GOT3 (cell line): ENCODE measurements at places on chromosomes 1 and 21.

GRCh38 chr1:244851546-244852231, 12.7 kb downstream of the HNRNPU start:
- no peak for DNase-seq

GRCh38 chr21:32406405-32406804, 6.1 kb upstream of the EVA1C start:
- DNase-seq: no peak

GRCh38 chr1:164614316-164614715, 55.3 kb downstream of the PBX1 start:
- no peak for DNase-seq

- no peak for DNase-seq
These were observed 10.8 kb downstream of the S1PR1 start for GRCh38 chr1:101247404-101248287.

GRCh38 chr1:230459465-230459864, 33.3 kb upstream of the PGBD5 start:
- DNase-seq: no peak

- DNase-seq: no peak
These were observed 4.4 kb upstream of the C2CD2 start for GRCh38 chr21:41957991-41958766.

GRCh38 chr1:223331301-223331700, 32.7 kb downstream of the SUSD4 start:
- DNase-seq: no peak

DNA sequence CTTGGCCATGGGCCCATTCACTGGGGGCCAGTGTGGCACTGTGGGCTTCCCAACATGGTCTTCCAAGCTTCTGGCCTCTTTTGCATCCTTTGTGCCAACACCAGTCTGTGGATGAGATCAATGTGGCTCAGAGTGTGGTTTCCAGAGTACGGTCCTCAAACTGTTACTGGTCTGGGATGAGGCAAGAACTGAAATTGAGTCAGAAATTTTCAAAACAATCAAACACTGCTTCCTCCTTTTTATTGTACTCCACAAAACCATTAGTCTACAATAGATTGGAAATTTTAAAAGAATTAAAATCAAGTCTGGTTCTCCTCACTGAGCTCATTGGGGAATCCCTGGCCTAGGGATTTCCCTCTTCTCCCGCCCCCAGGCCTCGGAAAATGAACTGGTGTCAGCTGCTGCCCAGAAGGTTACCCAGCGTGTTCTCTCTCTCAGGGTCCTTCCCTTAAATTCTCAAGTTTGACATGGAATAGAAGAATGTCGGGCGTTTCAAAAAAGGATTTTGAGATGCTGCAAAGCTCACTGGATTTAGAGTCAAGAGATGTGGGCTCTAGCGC, 222.0 kb downstream of the SDCCAG8 start:
- DNase-seq: no peak

DNA sequence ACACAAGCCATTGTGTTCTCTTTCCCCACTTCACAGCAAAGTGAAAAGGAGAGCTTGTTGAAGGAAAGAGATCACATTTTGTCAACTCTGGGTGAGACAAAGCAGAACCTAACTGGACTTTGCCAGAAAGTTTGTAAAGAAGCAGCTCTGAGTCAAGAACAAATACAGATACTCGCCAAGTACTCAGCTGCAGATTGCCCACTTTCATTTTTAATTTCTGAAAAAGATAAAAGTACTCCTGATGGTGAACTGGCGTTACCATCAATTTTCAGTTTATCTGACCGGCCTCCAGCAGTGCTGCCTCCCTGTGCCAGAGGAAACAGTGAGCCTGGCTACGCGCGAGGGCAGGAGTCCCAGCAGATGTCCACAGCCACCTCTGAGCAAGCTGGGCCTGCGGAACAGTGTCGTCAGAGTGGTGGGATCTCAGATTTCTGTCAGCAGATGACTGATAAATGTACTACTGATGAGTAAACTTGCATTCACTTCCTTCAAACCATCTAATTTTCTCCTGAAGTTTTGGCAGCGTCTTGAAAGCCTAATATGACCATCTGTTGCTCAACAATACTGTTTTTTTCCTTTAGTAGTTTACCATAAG, 43.7 kb downstream of the BACH1 start:
- DNase-seq: no peak

DNA sequence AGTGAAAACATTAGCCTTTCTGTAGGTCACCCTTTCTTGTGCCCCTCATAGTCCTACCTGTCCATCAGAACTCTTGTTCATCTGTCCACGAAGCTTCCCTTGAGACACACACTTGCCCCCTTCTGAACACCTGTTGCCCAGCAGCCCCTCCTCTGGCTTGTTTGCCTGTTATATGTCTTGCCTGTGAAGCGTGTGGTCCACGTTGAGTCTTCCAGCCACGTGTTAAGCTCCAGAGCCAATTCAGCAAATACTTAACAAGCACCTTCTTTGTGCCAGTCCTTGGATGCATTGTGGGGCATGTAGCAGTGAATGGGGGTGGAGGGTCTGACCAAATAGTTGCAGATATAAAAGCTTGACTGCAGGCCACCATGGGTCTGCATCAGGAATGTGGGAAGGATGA, 66.6 kb downstream of the MAN1C1 start:
- no peak for DNase-seq

GRCh38 chr1:165876121-165876520, 48.7 kb downstream of the UCK2 start:
- DNase-seq: no peak

DNA sequence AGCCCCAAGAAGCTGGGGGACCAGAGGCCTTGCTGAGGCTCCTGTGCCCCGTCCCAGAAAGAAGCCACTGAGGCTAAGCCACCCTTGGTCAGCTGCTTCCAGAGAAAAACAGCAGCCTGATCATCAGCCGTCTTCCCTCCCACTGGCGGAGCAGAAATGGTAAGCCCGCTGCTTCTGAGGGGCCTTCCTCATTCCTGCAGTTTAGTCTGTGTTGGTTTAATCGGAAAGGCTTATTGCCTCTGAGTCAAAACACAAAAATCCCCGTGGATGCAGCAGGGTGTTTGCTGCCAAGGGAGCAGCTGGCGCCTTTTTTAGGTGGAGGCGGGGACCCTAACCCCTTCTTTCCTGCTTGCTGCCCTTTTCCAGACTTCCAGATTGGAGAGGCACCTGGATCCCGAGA, 33.9 kb downstream of the SPSB1 start:
- DNase-seq: no peak

GRCh38 chr1:170097449-170097948, 23.0 kb upstream of the KIFAP3 start:
- DNase-seq: no peak

- DNase-seq: no peak
These were observed 203.3 kb upstream of the IVNS1ABP start for GRCh38 chr1:185520188-185520920.

- no peak for DNase-seq
These were observed 36.1 kb downstream of the ZBTB40 start for GRCh38 chr1:22487781-22488180.

- no peak for DNase-seq
These were observed 5.8 kb downstream of the TOR3A start for GRCh38 chr1:179087665-179088064.

- DNase-seq: no peak
These were observed 1.8 kb upstream of the ADAMTS1 start for GRCh38 chr21:26847002-26847401.

GRCh38 chr1:209733409-209734192, 22.3 kb upstream of the TRAF3IP3 start:
- no peak for DNase-seq

DNA sequence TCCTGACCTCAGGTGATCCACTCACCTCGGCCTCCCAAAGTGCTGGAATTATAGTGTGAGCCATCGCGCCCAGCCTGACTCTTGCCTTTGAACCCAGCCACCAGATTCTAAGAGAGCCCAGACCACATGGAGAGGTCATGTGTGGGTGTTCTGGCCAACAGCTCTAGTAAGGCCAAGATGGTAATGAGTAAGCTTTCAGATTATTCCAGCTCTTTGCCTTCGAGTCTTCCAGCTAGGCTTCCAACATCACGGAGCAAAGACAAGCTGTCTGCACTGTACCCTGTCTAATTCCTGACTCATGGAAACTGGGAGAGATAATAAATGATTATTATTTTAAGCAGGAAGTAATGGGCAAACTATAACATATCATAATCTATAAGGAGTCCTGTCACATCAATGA, 14.8 kb upstream of the ZFP69B start:
- no peak for DNase-seq

DNA sequence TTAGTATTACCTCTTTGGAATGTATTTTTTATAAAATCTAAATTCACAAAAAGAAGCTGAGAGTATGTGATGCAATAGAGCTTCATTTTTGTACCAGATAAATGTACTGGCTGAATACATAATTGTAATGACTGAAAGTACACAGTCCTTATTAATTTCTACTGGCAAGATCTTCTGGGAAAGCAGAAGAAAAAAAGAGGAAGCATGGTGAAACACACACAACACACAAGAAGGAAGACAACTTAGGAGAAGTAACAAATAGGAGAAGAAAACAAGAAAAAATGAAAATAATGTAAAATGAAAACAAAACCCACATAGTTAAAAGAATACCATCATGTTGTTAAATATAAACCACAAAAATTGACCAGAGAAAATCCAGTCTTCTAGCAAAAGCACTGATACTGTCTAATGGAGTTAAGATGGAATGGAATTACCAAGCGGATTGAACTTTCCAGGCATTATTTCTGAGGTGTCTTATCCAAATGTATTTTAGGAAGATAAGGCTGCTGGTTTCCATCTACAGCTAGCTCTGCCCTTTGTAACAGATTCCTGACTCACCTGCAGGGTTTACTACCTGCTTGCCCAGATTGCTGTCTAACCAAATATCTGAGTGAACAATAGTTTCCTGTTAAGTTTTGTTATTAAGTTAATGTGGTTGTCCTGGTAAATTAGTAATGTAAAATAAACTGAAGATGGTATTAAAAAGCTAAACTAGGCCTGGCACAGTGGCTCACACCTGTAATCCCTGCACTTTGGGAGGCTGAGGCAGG, 4.5 kb upstream of the COP1 start:
- no peak for DNase-seq

DNA sequence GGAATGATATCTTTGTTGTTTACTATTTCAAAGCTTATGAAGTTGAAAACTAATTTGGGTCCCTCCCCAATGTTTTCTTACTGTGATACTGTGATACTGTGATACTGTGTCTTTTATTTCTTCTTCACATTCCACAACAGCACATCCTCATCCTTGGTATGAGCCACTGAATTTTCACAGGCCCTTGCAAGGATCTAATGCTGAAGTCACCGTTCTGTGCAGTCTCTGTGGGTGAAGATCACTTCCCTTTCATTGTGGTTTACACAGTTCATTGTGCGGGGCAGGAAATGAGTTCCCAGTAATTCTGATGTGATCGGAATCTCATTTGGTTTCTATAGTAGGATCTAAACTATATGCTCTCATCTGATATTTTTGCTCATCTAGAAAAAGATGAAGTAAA, 32.1 kb upstream of the PAXBP1 start:
- DNase-seq: no peak

DNA sequence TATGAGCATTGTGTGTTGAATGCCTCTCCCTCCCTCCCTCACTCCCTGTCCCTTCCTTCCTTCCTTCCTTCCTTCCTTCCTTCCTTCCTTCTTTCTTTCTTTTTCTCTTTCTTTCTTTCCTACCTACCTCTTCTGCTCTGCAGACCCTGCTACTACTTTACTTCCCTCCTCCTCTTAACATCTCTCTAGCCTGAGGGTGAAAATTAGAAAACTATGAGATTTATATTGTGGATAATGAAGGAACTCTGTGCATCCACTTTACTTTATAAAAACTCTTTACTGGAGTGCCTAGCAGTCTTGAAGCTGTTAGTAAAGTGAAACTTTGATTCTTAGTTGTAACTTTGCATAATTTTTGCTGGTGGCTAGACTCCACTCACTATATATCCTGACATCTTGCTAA, 572.2 kb downstream of the RWDD3 start:
- no peak for DNase-seq

DNA sequence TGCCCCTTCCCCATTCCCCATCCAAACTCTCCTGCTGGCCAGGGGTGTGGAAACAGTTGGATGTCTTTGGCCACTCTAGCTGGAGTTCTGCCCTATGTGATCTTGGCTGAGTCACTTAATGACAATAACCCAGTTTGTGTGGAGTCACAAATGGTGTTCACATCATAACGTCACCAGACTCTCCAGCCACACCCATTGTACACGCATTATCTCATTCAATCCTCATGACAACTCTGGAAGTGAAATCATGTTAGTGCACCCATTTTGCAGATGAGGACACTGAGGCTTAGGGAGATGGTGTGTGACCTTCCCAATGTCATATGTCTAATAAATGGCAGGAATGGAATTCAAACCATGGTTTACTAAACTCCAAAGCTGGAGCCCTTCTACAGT, 1.2 kb upstream of the CDA start:
- no peak for DNase-seq

- DNase-seq: no peak
These were observed 123.6 kb downstream of the DTL start for GRCh38 chr1:212158912-212159796.

- DNase-seq: no peak
These were observed 76.5 kb downstream of the DHRS3 start for GRCh38 chr1:12541274-12542137.

- DNase-seq: no peak
These were observed 25.6 kb downstream of the POFUT2 start for GRCh38 chr21:45262041-45262581.

DNA sequence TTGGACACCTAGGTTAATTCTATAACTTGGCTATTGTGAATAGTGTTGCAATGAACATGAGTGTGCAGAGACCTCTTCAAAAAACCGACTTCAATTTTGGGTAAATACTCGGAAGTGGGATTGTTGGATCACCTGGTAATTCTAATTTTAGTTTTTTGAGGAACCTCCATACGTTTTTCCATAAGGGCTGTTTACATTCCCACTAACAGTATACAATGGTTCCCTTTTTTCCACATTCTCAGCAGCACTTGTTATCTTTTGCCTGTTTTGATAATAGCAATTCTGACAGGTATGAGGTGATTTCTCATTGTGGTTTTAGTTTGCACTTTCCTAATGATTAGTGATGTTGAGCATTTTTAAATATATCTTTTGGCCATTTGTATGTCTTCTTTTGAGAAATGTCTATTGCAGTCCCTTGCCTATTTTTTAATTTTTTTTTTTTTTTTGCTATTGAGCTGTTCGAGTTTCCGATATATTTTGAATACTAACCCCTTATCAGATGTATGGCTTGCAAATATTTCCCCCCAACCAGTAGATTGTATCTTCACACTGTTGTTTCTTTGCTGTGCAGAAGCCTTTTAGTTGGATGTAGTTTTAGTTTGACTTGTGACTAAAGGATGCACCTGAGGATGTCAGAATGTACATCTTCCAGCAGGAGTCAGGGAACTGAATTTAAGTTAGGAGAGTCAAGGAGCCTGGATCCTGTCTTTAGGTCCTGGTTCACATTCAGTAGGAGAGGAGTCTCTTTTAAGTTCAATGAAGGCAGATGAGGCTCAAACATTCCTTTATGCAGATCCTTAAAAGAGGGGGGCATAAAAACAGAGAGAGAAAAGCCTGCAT, 120.0 kb downstream of the S1PR1 start:
- no peak for DNase-seq

GRCh38 chr21:32710069-32710784, 17.6 kb downstream of the SYNJ1 start:
- no peak for DNase-seq

DNA sequence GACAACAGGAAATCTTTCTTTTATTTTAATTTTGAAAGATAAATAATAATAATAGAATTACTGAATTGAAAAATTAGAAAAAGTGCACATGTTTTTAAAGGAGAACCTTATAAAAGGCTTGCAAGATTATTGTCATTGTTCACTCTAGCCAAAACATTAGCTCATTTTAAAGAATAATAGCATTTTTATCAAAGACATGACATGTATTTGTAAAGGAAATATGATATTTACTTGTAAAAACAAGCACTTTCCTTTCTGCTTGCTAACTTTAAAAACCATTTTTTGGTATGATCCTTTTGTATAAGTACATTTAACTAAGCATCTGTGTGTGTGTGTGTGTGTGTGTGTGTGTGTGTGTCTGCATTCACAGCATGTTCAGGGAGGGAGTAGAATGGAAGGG, 156.3 kb upstream of the C1orf87 start:
- no peak for DNase-seq
